ENCODE measurements at places on chromosomes 1 and 21.

DNA sequence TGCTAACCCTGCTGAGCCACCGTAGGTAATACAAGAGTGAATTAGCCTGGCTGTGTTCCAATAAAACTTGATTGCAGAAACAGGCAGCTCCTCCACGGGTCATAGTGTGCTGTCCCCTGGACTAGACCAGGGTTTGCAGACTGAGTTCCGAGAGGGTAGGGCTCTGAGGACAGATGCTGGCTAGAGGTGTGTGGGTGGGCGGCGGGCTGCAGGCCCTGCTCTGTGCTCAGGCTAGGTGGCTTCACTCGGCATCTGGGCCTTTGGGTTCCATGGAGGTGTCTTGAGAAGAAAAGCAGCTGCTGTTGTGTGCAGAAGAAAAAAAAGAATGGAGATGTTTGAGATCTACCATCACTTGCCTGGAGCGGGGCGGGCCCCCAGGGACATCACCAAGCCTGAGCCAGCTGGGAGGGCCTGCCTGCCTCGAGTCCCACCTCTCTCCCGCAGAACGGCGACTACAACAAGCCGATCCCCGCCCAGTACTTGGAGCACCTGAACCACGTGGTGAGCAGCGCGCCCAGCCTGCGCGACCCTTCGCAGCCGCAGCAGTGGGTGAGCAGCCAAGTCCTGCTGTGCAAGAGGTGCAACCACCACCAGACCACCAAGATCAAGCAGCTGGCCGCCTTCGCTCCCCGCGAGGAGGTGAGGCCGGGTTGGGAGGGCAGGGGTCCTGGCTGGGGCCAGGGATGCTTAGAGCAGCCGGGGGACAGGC is 7.9 kb downstream of the TMEM201 start:
- no peak for DNase-seq

GRCh38 chr1:200183637-200184036 is 156.1 kb downstream of the NR5A2 start:
- no peak for DNase-seq

DNA sequence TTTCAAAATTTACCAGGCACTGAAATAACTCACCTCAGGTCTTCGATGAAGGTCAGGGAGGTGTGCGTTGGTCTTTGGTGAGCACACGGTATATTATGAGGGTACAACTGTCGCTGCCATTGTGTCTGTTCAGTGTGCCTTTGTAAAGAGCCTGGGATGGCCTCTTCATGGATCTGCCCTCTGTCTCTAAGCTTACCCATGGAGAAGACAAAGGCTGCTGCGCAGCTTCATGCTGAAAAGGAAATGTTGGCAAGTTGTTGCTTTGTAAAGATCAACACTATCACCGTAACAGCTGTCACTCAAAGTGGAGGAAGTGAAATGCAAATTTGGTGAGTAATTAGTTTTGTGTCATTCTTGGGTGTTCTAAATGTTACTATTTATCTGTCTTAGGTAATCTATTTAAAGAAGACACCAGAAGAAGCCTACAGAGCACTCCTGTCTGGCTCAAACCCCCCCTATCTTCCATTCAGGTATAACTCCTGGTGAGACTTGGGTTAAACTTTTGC is 71.6 kb downstream of the CDC14A start:
- no peak for DNase-seq

- no peak for DNase-seq
Observed at GRCh38 chr1:14340002-14340785, 258.3 kb upstream of the KAZN start.

- no peak for DNase-seq
Observed at GRCh38 chr1:206685769-206686477, 1.2 kb downstream of the MAPKAPK2 start.
